ENCODE measurements at places on chromosomes 16 and 17. TPM values are rescaled to one million over a fixed set of nuclear protein-coding genes. Genes with fewer than 3 reads are reported as not detected.

The MAP2K3 gene
- total RNA-seq: 80.7 TPM

The CYGB gene
- 3.4 TPM for total RNA-seq

The HASPIN gene
- 1.1 TPM for total RNA-seq

The CNGB1 gene
- total RNA-seq: not detected

The CTF1 gene
- not detected for total RNA-seq

The RAP1GAP2 gene
- total RNA-seq: 3.8 TPM

The KRT38 gene
- not detected for total RNA-seq

The MYL4 gene
- total RNA-seq: not detected

The CCL1 gene
- not detected for total RNA-seq

The ENPP7 gene
- 14.3 TPM for total RNA-seq

The BCL6B gene
- total RNA-seq: 0.71 TPM

The TEKT1 gene
- not detected for total RNA-seq

The TRAF7 gene
- 42.7 TPM for total RNA-seq

The PYY gene
- not detected for total RNA-seq

The SLC6A2 gene
- 0.37 TPM for total RNA-seq

The SEZ6L2 gene
- total RNA-seq: 0.49 TPM

The TEFM gene
- 8.2 TPM for total RNA-seq

The SYNGR3 gene
- not detected for total RNA-seq
